ENCODE measurements at places on chromosomes 2 and 18.

- no peak for DNase-seq
Observed at GRCh38 chr2:236499691-236500578, 69.7 kb upstream of the ACKR3 start.

- no peak for DNase-seq
Observed at GRCh38 chr2:236972491-236973342, 113.0 kb upstream of the COPS8 start.

DNA sequence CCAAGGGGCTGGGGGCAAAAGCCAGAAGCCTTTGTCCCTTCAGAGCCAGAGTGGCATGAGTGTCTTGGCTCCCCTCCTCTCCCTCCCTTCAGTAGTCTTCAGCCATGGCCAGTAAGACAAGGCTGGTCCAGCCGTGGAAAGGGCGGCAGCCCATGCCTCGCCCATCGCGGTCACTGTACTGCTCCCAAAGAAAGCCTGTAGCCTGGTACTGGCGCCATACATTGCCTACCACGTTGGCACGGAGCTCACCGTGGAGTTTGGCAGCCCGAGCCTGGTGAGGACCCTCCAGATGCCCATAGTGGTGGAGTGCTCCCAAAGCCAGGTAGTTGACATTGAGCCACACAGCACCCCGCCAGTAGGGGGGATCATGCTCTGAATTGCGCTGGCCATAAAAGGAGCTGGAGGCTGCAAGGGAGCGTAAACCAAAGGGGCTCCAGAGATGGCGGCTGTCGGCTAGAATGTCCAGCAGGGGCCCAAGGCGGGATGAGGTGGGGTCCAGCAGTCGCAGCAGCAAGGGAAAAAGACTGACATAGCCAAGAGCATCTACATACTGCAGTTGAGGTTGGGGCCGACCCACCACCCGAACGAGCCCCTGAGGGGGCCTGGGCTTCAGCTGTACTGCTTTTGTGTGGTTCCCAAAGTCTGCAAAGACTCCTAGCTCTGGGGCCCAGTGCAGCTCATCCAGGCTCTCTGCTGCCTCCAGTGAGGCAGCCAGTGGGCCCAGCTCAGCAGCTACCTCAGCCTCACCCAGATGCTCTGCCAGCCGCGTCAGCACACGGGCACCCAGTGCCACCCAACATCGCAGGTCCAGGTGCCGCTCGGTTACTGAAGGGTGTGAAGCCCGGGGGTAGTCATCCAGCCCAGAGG, 3.2 kb downstream of the WBP1 start:
- DNase-seq: no peak

- DNase-seq: no peak
Observed at GRCh38 chr18:29862824-29863223, 1179.7 kb downstream of the DSC3 start.

DNA sequence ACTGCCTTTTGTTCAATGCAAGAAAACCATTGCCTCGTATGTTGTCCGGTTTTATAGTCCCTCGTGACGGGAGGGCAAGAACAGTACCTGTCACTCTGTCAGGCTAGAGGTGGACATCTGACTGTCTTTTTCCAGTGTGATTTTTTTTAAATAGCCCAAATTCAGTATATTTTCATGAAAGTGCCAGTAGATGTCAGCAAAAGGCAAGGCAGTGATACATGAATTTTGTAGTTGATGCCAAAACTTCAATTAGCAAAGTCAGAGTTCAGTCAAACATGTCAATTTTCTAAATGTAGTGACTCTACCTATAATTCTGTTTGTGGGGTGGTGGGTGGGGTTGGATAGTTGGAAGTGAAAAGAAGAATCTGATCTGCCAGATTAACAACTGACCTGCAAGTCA, 296.0 kb upstream of the MC4R start:
- no peak for DNase-seq

Measured in nucleus accumbens (tissue), 56 donors.